ENCODE measurements at places on chromosomes 11 and 22. TPM values are rescaled to one million over a fixed set of nuclear protein-coding genes. Genes with fewer than 3 reads are reported as not detected.

The RGL4 gene
- not detected for total RNA-seq

The GGT1 gene
- 2.2 TPM for total RNA-seq

The DEUP1 gene
- not detected for total RNA-seq

The DDTL gene
- 0.50 TPM for total RNA-seq

The SESN3 gene
- 3.9 TPM for total RNA-seq

The SERPIND1 gene
- total RNA-seq: not detected

The ZMAT5 gene
- total RNA-seq: 44.4 TPM

The OR4D6 gene
- total RNA-seq: not detected

The SCUBE2 gene
- total RNA-seq: 0.30 TPM

The TANGO2 gene
- 18.8 TPM for total RNA-seq

The FOXRED2 gene
- total RNA-seq: 6.1 TPM

The GRM5 gene
- total RNA-seq: not detected

The PRR33 gene
- total RNA-seq: not detected

The PHLDB1 gene
- 51.8 TPM for total RNA-seq

The CASP5 gene
- total RNA-seq: not detected

The TEX54 gene
- total RNA-seq: not detected

The TRIM49 gene
- total RNA-seq: not detected

The CNIH2 gene
- total RNA-seq: 0.89 TPM

The SYT12 gene
- 0.17 TPM for total RNA-seq

The JAML gene
- not detected for total RNA-seq

The TIMP3 gene
- total RNA-seq: 68.1 TPM

The SART1 gene
- 46.7 TPM for total RNA-seq

The KRTAP5-1 gene
- total RNA-seq: not detected

The PHLDA2 gene
- total RNA-seq: 71.9 TPM

The CCDC87 gene
- total RNA-seq: 0.15 TPM

The MMP7 gene
- total RNA-seq: not detected

The SAA2 gene
- not detected for total RNA-seq

The FZD4 gene
- total RNA-seq: 2.4 TPM

The SNX32 gene
- total RNA-seq: 0.67 TPM

The PNPLA3 gene
- 10.7 TPM for total RNA-seq

The GPR83 gene
- not detected for total RNA-seq

The HTATIP2 gene
- total RNA-seq: 38.2 TPM

The HEPN1 gene
- not detected for total RNA-seq

The SHISA8 gene
- not detected for total RNA-seq

The OVOL1 gene
- total RNA-seq: not detected

The EHF gene
- total RNA-seq: not detected

The FAM180B gene
- total RNA-seq: not detected

The TRIM29 gene
- total RNA-seq: not detected

The ACTN3 gene
- total RNA-seq: not detected

The MUC5AC gene
- total RNA-seq: not detected

The LRRC55 gene
- total RNA-seq: not detected

The CADM1 gene
- total RNA-seq: 2.2 TPM

The SLC22A6 gene
- not detected for total RNA-seq

The AAMDC gene
- 25.6 TPM for total RNA-seq
